Caco-2 (cell line): ENCODE measurements at places on chromosomes 6 and 20. TPM values are rescaled to one million over a fixed set of nuclear protein-coding genes. Genes with fewer than 3 reads are reported as not detected.
A peak's percentile ranks its signal among the peaks of the same experiment; 100 is the strongest.

The HLA-A gene
- total RNA-seq: 192 and 198 TPM in 2 replicates

DNA sequence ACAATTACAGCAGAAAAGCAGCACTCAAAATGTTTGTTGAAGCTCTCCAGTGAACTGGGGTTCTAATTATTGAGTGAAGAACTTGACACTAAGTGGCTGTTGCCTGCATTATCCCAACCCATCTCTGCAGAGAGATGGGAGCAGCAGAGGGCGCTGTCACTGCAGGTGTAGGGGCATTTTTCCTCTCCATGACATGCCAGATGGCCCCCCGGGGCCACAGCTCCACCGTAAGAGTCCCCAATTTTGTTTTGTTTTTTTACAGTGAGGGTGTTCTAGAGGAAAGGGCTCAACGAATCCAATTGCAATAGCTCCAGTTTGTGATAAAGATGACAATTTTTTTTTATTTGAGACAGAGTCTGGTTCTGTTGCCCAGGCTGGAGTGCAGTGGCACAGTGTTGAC is 1.9 kb upstream of the FUCA2 start:
- peaks cover under 1% of the 10 kb centered on the region for H3K36me3 ChIP-seq
- DNase-seq: peak; percentile 45
- H3K27me3 ChIP-seq: no peaks in the 10 kb centered on the region
- H3K4me1 ChIP-seq: peaks cover 11% of the 10 kb centered on the region

DNA sequence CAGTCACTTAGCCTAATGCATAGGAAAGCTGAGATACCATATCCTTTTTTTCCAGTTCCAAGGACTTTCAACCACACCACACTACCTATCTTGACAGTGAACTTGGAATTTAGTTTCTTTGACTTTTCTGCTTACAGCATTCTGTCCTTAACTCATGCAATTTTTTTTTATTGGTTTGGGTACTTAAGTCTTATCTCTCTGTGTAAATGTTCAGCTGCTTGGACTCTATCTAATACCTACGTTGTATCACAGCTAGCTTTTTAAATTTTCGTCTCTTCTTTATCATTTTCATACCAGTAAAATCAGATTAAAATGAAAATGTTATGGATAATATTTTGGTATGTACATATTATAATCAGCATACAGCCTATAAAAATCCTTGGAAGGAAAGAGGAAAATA is 106.9 kb upstream of the ADGRF1 start:
- H3K27ac ChIP-seq: no peak overlapping the region
- DNase-seq: no peak
- H3K4me1 ChIP-seq: peaks cover 67% of the 10 kb centered on the region
- no peaks in the 10 kb centered on the region for H3K27me3 ChIP-seq
- H3K36me3 ChIP-seq: no peaks in the 10 kb centered on the region

GRCh38 chr6:146636481-146636880 is 37.7 kb downstream of the ADGB start:
- no peak overlapping the region for H3K27ac ChIP-seq
- H3K36me3 ChIP-seq: no peaks in the 10 kb centered on the region
- no peak overlapping the region for H3K4me3 ChIP-seq
- no peaks in the 10 kb centered on the region for H3K27me3 ChIP-seq

The MPIG6B gene
- total RNA-seq: not detected in 2 replicates

- no peak for DNase-seq
- H3K4me3 ChIP-seq: no peak overlapping the region
- H3K27ac ChIP-seq: no peak overlapping the region
- H3K27me3 ChIP-seq: no peaks in the 10 kb centered on the region
Measured at GRCh38 chr6:100593522-100593921, 128.8 kb upstream of the SIM1 start.

DNA sequence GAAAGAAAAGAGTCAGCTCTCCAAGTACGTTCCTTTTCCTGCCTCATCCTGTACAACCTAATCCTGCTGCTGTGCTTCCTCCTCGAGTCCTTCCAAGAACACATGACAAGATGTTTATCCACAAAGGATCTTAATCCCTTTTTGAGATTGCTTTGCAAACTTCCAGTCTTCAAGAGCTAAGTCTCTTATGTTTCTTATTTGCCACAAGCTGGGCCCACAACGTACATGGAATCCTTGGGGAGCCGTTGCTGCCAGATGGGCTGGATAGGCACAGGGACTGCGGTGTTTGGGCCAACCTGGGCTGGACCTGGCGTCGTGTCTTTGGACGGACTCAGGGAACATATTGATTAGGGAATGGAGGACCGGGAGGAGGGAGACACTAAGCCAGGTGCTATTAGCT is 79.7 kb upstream of the AFDN start:
- no peak overlapping the region for H3K4me3 ChIP-seq
- H3K36me3 ChIP-seq: no peaks in the 10 kb centered on the region
- no peak for DNase-seq
- H3K27me3 ChIP-seq: no peaks in the 10 kb centered on the region
- H3K4me1 ChIP-seq: peaks cover 72% of the 10 kb centered on the region
- peak overlapping the region; percentile 81 for H3K27ac ChIP-seq

GRCh38 chr6:42813906-42814444 is 32.1 kb downstream of the BICRAL start:
- H3K27ac ChIP-seq: no peak overlapping the region
- no peak for DNase-seq
- H3K4me3 ChIP-seq: no peak overlapping the region
- no peaks in the 10 kb centered on the region for H3K36me3 ChIP-seq
- H3K27me3 ChIP-seq: no peaks in the 10 kb centered on the region

- H3K36me3 ChIP-seq: peaks cover 2% of the 10 kb centered on the region; the same call in 1 of the 2 replicates
- H3K27ac ChIP-seq: peak overlapping the region; percentile 38
- H3K27me3 ChIP-seq: no peaks in the 10 kb centered on the region
- H3K4me1 ChIP-seq: no peaks in the 10 kb centered on the region; the same call in 1 of the 2 replicates
Measured at GRCh38 chr6:142387997-142388815, 86.4 kb downstream of the ADGRG6 start.

GRCh38 chr20:10739134-10739533 is 65.3 kb upstream of the JAG1 start:
- H3K4me1 ChIP-seq: no peaks in the 10 kb centered on the region
- no peak overlapping the region for H3K27ac ChIP-seq
- no peak for DNase-seq
- H3K36me3 ChIP-seq: no peaks in the 10 kb centered on the region

GRCh38 chr6:118952683-118953082 is 17.7 kb upstream of the MCM9 start:
- H3K27ac ChIP-seq: no peak overlapping the region
- H3K27me3 ChIP-seq: no peaks in the 10 kb centered on the region
- H3K4me3 ChIP-seq: no peak overlapping the region
- no peak for DNase-seq

GRCh38 chr6:88547768-88548167 is 381.6 kb upstream of the CNR1 start:
- no peak overlapping the region for H3K27ac ChIP-seq
- DNase-seq: no peak
- no peaks in the 10 kb centered on the region for H3K27me3 ChIP-seq

GRCh38 chr6:81169166-81169565 is 583.3 kb downstream of the TENT5A start:
- H3K4me3 ChIP-seq: no peak overlapping the region
- no peaks in the 10 kb centered on the region for H3K36me3 ChIP-seq
- no peak for DNase-seq
- H3K27ac ChIP-seq: no peak overlapping the region

- no peaks in the 10 kb centered on the region; the same call in 1 of the 2 replicates for H3K36me3 ChIP-seq
- no peaks in the 10 kb centered on the region for H3K27me3 ChIP-seq
- no peak overlapping the region for H3K27ac ChIP-seq
- no peak for DNase-seq
- H3K4me3 ChIP-seq: no peak overlapping the region
- no peaks in the 10 kb centered on the region for H3K4me1 ChIP-seq
Measured at GRCh38 chr6:119322715-119323350, 26.7 kb downstream of the MAN1A1 start.

The OLIG3 gene
- total RNA-seq: 0.21 TPM in 1 of 2 replicates, not detected in the other

DNA sequence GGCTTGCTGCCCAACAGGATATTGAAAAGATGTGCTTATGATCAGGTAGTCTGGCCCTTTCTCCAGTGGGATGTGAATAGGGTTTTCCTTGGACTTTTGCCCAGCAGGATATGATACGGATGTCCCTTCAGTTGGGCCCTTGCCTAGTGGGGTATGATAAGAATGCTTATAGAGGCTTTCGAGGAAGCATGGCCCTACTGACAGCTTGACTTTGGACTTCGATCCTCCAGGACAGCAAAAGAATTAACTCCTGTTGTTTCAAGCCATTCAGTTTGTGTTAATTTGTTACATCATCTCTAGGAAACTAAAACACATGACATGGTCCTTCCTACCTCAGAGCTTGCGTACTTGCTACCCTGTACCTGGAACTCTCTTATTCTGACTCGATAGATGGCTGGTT is 9.7 kb upstream of the ZNF334 start:
- H3K27ac ChIP-seq: no peak overlapping the region
- H3K36me3 ChIP-seq: no peaks in the 10 kb centered on the region
- no peaks in the 10 kb centered on the region for H3K27me3 ChIP-seq
- no peak for DNase-seq

- H3K4me3 ChIP-seq: no peak overlapping the region
Measured at GRCh38 chr6:31750411-31751022, 10.7 kb downstream of the MSH5 start.

The RAET1L gene
- not detected in 2 replicates for total RNA-seq

DNA sequence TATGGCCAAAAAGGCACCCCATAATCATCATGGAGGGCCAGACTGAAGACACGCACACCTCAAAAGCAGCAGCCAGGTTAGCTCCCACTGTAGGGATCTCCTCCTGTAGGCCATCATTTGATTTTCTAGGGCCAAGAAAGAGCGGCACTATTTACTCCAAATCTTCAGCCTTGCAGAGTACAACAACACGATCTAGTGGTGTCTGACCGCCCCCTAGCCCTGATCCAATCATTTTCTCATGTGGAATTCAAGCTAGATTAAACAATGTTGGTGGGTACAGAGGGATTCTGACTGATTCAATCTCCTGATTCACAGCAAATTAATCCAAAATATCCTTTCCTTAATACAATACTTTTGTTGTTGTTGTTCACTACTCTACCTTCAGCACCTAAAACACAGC is 12.5 kb downstream of the GNAS-AS1 start:
- no peaks in the 10 kb centered on the region for H3K36me3 ChIP-seq
- H3K4me3 ChIP-seq: no peak overlapping the region
- no peaks in the 10 kb centered on the region for H3K4me1 ChIP-seq

DNA sequence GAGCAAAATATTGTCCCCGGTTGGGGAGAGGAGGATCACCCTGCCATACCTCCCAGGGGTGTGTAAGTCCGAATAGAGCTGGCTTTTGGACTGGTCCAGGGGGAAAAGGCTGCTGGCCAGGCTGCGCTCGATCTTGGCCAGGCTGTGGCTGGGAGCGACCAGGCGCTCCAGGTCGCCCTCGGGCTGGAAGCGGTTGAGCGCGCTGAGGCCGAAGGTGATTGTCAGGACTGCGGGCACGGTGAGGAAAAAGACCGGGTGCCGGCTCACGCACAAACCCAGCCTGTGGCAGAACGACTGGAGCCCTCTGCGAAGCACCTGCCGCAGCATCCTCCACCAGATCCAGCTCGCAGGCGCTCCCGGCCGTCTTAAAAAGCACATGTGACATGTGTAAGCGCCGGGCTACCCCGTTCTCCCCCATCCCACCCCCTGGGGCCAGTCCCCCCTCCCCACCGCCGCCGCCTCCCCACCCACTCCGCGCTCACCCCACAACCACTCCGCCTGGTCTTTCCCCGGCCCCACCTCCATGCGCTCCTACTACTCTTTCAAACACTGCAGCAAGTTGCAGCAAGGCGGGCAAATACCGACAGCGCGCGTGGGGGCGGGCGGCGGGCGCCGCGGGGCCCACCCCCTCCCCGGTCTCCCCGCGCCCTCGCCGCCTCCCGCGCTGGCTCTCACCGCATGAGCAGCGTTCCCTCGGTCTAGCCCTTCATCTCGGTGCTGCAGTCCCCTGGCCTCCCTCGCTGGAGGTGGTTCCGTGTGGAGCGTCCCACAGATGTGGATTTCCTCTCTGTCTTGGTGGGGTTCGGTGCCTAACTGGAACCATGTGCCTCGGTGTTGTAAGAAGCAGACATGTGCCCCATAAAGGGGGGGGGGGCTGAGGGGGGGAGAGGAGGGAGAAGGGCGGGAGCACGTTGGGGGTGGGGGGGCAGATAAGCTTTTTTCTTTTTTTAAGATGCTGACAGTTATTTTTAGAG is 42.4 kb downstream of the PTCHD4 start:
- no peak overlapping the region for H3K27ac ChIP-seq
- no peak overlapping the region for H3K4me3 ChIP-seq
- no peaks in the 10 kb centered on the region for H3K27me3 ChIP-seq
- peaks cover 7% of the 10 kb centered on the region; the same call in 1 of the 2 replicates for H3K4me1 ChIP-seq

DNA sequence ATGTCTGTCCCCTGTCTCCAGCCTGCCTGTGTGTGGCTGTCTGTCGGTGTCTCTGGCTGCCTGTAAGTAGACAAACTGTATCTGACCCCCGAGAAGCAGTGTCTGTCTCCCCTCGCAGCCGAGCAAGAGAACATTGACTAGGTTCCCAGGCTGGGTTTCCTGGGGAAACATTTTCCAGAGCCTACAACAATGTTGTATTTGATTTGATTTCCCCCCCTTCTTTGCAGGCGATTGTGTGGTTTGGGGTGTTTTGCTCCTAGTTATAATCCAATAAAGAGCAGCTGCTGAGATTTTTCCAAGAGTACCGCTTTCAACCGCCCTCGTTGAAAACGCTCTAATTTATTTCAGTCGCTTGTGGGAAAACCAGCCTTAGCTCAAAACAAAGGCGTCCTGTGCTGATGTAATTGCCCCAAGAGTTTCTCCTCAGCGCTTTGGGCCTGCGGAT is 92.6 kb downstream of the CDC5L start:
- no peaks in the 10 kb centered on the region for H3K36me3 ChIP-seq
- no peak overlapping the region for H3K4me3 ChIP-seq
- no peak for DNase-seq

DNA sequence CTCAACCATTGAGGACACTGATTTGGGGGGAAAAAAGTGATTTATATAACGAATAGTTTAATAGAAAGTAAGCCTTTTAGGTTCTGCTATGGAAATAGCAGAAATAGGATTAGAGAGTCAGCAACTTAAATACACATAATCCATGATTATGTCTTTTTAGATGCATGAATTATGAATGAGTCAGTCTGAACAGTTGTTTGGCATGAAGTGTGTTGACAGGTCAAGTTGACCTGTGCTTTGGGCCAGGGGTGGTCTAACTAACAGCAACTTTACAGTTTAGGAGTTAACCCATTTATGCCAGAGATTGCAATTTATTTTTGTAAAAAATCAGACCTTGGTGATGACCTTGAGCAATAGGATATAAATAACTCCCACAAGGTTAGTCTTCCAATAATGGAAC is 191.3 kb downstream of the MTFR2 start:
- no peak overlapping the region for H3K27ac ChIP-seq
- H3K4me3 ChIP-seq: no peak overlapping the region
- no peaks in the 10 kb centered on the region for H3K36me3 ChIP-seq
- no peak for DNase-seq

GRCh38 chr6:127550403-127550802 is 26.6 kb upstream of the C6orf58 start:
- no peak overlapping the region for H3K4me3 ChIP-seq
- H3K4me1 ChIP-seq: no peaks in the 10 kb centered on the region
- H3K27ac ChIP-seq: no peak overlapping the region
- H3K36me3 ChIP-seq: no peaks in the 10 kb centered on the region
- no peak for DNase-seq

The DCDC2 gene
- 175 and 191 TPM in 2 replicates for total RNA-seq

GRCh38 chr6:108884211-108885059 is 36.2 kb downstream of the ARMC2 start:
- H3K36me3 ChIP-seq: no peaks in the 10 kb centered on the region
- H3K27ac ChIP-seq: peak overlapping the region; percentile 6
- no peaks in the 10 kb centered on the region for H3K4me1 ChIP-seq
- no peak overlapping the region for H3K4me3 ChIP-seq
- no peak for DNase-seq
